ENCODE measurements at places on chromosomes 3 and 15.
A peak's percentile ranks its signal among the peaks of the same experiment; 100 is the strongest.

GRCh38 chr3:130971208-130971607 lies 55.4 kb downstream of the ASTE1 start:
- DNase-seq, result no peak

DNA sequence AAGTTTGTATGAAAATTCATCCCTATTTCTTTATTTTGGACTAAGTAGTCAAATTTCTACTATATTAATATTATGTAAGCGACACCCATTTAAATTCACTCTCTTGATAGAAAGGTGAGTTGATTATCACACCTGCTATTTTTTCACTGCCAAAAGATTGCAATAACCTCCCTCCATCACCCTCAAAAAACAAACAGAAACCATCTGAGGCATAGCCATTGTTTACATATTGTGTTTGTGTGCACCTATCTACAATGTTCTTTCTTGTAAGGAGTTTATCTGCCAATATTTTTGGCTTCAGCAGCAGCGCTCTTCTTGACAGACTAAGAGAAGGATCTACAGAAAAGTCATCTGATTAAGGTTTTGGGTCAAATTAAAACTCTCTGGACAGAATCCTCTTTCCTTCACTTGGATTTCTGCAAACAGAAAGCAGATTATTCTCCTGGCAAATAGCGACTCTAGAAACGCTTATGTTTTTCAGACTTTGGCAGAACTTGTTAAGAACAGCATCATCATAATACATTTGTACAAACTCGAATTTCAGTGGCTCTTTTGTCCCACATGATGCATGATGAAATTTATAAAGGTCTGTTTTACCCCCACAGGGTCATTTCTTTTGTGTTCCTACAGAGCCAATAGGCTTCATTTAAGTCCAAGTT lies 48.6 kb downstream of the KCNMB2 start:
- DNase-seq, result no peak

- DNase-seq, result no peak
Observed at GRCh38 chr15:85073556-85074194, 92.0 kb downstream of the PDE8A start.

- no peak for DNase-seq
Observed at GRCh38 chr3:171172070-171172469, 145.6 kb upstream of the SLC2A2 start.

DNA sequence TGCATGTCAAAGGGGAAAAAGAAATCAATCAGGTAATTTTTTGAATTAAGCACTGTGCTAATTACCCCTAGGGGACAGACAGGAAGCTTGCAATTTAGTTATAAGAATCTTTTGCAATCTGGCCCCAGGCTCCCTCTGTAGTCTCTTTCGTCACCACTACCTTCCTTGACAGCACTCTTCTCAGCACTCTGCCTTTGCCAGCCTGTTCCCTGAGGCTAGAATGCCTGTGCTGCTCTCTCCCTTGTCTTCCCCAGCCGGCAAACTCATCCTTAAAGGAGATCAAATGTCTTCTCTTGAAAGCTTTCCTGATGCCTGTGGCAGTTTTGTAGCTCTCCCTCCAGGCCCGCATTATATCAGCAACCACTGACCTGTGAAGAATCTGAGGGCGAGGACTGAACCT lies 32.4 kb upstream of the PRTG start:
- peak; percentile 49 for DNase-seq

- no peak for DNase-seq
Observed at GRCh38 chr3:58324391-58325390, 8.0 kb upstream of the PXK start.

DNA sequence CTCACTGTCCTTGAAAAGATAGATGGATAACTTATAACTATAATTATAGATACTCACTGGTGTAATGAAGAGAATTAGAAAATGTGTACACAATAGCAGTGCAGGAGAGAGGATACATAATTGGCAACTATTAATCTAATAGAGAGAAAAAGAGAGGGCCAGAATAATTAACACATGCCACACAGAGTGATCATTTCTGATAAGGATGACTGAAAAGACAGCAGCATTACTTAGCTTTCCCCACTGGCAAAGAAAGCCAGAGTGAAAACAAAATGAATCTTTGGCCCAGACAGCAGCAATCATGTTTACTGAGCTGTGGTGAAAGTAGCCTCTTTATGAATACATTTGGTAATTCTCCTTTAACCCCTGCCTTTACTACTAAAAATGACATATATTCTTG lies 493.3 kb upstream of the ROBO1 start:
- DNase-seq, result no peak

DNA sequence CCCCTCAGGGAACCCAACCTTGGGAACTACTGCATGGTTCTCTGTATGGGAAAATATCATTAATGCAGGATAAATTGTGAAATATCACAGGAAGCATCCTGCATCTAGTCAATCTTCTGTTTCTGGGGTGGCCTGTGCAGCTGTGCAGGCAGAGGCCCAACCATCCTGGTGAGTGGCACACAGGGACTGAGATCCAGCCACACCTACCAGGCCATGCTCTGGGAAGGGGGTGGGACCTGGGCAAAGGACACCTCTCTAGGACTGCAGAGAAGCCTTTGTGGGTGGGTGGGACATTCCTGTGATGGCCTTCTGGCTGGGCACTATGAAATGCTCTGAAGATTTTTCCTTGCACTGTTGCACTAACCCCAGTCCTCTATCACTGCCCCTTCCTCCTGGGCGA lies 26.8 kb downstream of the CCRL2 start:
- no peak for DNase-seq

- DNase-seq, result no peak
Observed at GRCh38 chr3:106332884-106333283, 464.1 kb upstream of the CBLB start.

DNA sequence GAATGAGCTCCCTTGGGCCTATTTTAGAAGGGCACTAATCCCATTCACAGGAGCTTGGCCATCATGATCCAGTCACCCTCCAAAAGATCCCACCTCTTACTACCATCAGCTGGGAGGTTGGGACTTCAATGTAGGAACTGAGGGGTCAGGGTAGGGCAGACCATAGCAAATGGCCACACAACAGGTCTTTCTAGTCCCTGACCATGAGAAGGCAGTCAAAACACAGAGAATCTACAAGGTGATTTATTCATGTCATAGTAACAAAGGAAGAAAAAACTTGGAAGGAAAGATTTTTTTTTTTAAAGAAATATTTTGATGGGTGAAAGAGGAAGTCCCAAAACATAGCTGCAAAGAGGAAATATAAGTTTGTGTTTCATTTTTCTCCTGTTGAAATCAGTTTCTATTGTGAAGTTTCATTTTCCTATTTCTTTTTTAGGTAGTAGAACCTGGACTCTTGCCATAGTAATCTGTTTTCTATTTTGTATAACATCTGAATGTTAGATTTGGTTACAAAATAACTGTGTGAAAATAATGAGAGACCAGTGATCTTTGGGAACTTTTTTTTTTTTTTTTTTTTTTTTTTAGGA lies 23.5 kb upstream of the TNFSF10 start:
- DNase-seq, result no peak

GRCh38 chr3:2599471-2599870 lies 500.8 kb downstream of the CNTN4 start:
- DNase-seq, result no peak

DNA sequence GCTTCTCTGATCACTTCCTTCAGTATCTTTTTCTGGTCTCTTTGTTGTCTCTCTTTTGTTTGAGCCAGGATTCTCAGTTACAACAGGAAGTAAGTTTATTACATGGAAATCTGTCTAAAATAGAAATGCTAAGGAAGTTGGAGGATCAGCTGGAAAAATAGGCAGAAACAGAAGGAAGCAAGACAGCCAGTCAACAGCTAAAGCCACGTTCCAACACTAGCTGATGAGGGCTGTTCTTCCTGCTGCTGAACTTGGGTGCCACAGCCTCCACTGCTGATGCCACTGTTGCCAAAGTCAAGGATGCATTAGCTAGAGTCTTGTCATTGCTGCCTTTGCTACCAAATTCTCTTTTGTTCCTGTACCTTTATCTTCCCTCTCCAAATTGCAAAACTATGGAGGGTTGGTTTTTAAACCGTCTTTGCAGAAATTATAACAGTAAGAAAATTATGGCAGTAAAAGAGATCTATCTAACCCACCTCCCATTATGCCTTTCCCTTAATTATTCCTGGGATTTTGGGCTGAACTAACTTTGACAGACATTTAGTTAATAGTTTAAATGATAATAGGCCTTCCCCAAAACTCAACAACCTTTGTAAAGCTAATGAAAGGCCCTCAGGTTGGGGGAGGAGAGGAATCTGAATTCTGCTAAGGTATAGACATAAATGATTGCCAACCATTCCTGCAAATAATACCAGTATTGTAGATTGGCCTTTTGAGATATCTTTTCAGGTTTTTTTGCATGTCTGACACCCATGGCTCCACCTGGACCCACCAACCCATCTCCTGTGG lies 27.4 kb upstream of the OR5K4 start:
- no peak for DNase-seq

- no peak for DNase-seq
Observed at GRCh38 chr3:150961949-150962348, 10.6 kb downstream of the CLRN1 start.

- DNase-seq, result peak; percentile 49
Observed at GRCh38 chr3:66336333-66336766, 115.5 kb downstream of the SLC25A26 start.

- no peak for DNase-seq
Observed at GRCh38 chr3:26655231-26655630, 32.7 kb downstream of the LRRC3B start.

DNA sequence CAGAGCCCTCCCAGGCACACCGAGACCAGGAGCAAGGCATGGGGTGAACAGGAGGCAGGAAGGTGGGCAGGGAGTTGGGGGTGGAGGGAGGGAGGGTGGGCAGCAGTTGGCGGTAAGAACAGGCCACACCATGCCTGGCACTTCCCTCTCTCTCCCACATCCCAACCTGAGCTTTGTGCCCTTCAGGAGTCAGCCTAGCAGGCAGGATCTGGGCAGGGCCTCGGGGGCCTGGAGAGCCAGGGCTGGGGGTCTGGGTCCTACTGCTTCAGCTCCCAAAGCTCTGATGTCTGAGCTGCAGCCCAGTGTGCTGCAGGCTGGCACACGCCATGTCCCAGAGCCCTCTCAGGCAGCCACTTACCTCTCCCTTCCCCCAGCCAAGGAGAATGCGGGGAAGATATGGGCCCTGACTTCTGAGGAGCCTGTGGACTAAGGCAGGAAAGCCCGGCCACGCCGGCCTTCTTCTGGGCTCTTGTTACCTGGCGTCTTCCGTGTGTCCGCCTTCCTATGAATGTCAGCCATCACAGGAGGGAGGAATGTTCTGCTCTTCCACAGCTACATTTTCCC lies 2.9 kb upstream of the MYL3 start:
- DNase-seq, result no peak

- no peak for DNase-seq
Observed at GRCh38 chr3:176692966-176693785, 504.1 kb downstream of the TBL1XR1 start.

DNA sequence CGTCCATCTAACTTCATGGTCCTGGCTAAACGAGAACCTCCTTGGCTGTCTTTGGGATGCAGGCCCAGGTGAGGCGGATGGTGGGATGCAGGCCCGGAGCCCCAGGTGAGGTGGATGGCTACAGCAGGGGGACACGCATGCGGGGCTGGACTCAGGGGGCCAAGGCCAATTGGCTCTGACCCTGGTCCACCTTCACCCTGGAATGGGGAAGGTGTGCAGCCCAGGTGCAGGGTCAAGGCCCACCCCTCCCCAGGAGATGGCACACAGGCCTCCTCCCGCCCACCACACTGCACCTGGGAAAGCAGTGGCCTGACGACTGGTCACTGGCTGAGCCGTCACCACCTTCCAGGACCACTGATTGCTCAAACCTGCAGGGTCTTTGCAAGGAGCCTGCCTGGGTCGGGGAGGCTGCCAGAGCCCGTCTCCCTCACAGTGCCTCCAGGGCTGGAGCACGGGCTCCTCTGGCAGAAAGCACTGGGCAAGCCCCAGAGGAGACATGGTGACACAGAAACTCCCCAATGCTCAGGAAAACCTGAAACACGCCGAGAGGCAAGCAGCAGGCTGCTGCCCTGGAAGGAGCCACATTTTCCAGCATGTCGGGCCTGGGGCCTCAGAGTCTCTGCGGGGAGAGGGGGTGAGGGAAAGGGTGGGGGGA lies 159.6 kb downstream of the LRRK1 start:
- DNase-seq, result no peak

DNA sequence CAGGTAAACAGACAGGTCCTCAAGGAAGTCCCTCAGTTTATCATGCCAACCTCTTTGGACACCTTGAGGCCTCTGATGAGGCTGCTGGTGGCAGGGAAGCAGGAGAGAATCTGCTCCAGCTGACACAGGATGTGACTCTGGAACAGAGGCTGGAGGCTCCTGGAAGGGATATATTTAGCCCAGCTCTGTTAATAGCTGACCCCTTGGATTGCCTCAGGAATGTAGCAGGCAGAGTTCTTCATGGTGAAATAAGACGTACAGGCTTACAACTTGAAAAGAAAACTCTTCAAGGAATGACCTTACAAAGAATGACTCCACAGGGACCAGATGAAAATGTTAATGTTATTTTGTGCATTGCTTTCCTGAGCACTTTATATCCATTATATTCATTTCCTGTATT lies 90.5 kb downstream of the AQP9 start:
- no peak for DNase-seq

GRCh38 chr3:17573396-17573795 lies 169.0 kb downstream of the TBC1D5 start:
- DNase-seq, result no peak

DNA sequence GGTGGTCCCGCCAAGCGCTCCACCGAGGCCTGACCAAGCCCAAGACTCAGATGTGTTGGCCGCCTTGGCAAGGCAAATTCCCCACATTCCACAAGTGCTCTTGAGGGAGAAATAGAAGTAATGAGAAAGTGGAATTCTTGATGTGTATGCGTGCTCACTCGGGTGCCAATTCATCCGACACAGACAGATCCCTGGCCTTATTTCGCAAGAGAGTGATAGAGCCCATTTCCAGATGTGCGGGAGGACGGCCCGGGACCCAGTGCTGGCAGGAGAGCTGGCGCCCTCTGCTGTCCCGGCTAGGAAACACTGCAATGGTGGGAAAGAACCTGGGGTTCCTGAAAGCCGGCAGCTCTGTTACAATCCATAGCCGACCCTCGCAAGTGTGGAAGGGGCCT lies 76.0 kb downstream of the HMG20A start:
- peak; percentile 98 for DNase-seq

DNA sequence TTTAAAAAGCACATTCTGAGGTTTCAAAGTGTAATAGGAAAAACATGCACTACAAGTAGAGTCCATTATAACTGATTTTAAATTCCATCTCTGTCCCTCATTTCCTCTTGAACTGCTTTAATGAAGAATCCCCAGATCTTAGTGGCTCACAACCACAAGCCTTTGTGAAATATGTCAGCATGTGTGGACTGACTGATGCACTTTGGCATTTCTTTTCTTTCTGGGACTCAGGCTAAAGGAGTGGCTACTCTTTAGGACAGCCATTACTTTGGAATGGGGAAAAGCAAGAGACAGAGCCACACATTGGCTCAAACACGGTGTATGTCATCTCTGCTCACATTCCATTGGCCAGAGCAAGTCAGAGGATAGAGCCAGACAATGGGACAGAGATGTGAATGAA lies 139.6 kb downstream of the GRM7 start:
- no peak for DNase-seq

GRCh38 chr3:156635973-156636372 lies 38.4 kb upstream of the TIPARP start:
- DNase-seq, result no peak

Data from AG09319 (cell line).